Activated CD4-positive, alpha-beta T cell treated with anti-CD3 and anti-CD28 coated beads, Interleukin-2, amount 10 ng/mL, durations not matched to agents 7 days and 5 days (primary cell): ENCODE measurements at places on chromosomes 6 and 20. TPM values are rescaled to one million over a fixed set of nuclear protein-coding genes. Genes with fewer than 3 reads are reported as not detected.
A peak's percentile ranks its signal among the peaks of the same experiment; 100 is the strongest.

GRCh38 chr20:60052322-60052721, 94.1 kb downstream of the CDH26 start:
- H3K36me3 ChIP-seq = no peaks in the 10 kb centered on the region
- peaks cover 32% of the 10 kb centered on the region for H3K4me1 ChIP-seq
- no peak for DNase-seq

GRCh38 chr6:111580826-111581505, 24.7 kb downstream of the TRAF3IP2 start:
- H3K4me1 ChIP-seq = peaks cover 22% of the 10 kb centered on the region
- H3K4me3 ChIP-seq = no peak overlapping the region
- peak overlapping the region; percentile 37 for H3K27ac ChIP-seq
- no peaks in the 10 kb centered on the region for H3K27me3 ChIP-seq
- peaks cover 29% of the 10 kb centered on the region for H3K36me3 ChIP-seq

NT5E gene
- total RNA-seq = 7.2 TPM

DNA sequence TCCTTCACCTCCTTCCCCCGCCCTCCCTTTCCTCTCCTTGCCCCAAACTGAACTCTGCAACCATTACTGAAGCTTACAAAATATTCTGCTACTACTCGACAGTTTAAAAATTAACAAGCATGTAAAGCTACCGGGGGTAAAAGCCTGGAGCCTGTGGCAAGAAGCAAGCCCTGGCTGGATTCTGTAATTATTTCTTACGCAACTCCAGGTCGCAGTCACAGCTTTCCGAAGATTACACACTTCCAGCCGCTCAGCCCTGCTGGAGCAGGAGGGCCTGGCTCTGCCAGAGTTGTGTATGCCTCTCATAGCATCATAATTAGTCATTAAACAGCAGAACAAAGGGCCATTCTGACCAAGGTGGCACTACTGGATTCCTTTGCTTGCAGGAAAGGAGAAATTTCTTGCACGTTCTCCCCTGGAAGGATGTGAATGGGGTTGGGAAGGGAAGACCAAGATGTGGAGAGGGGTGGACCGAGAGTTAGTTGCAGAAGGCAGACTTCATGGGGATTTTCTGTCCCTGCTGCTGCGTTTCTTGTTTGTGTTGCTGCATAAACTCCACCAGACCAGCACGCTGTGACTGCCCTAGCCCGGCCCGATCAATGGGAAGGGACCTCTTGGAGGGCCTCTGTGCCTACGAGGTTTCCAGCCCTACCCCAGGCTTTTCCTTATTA, 23.6 kb downstream of the FOXQ1 start:
- H3K4me3 ChIP-seq = no peak overlapping the region
- H3K27me3 ChIP-seq = peaks cover 35% of the 10 kb centered on the region
- DNase-seq = no peak
- no peaks in the 10 kb centered on the region for H3K4me1 ChIP-seq

- H3K27ac ChIP-seq = no peak overlapping the region
- peaks cover 10% of the 10 kb centered on the region for H3K4me1 ChIP-seq
- no peaks in the 10 kb centered on the region for H3K27me3 ChIP-seq
- no peak for DNase-seq
- no peak overlapping the region for H3K4me3 ChIP-seq
These were observed 59.8 kb downstream of the SHPRH start for GRCh38 chr6:145904391-145904790.

GRCh38 chr20:57999465-58000111, 228.9 kb downstream of the ANKRD60 start:
- no peak overlapping the region for H3K27ac ChIP-seq
- H3K36me3 ChIP-seq = no peaks in the 10 kb centered on the region
- H3K4me1 ChIP-seq = no peaks in the 10 kb centered on the region
- H3K4me3 ChIP-seq = no peak overlapping the region
- DNase-seq = no peak

DNA sequence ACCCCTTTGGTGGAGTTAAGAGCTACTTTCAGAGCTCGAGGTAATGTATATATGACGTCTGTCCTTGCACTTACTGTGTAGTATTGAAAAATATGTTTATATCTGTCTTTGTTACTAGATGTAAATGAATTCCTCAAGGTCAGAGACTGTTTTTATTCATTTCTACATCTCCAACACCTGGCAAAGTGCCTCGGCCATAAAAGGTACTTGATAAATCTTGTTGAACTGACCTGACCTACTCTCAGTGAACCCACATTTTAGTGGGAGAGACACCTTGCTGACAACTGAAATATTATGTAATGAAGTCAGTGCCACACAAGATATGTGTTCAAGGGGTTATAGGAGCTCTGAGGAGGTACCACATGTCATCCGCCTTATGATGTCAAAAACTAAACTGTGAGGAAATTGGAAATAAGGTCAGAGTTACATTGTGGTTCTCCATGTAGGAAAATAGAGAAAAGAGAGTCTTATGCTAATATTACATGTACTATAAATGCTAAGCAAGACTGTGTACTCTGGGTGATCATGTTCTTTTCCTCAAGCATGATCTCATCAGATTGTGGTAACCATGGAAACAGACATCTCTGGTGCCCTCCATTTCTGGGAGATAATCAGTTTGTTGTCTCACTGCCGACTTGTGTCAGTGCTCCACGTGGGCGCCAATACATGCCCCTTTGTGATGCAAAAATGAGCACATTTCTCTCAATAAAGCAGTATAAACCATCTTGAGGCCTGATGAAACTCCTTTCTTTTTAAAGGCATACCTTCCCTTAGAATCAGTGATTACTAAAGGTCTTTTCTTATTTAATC, 5.7 kb upstream of the TMEM30A start:
- no peak overlapping the region for H3K4me3 ChIP-seq
- H3K27ac ChIP-seq = no peak overlapping the region
- H3K4me1 ChIP-seq = peaks cover 30% of the 10 kb centered on the region
- peaks cover 10% of the 10 kb centered on the region for H3K36me3 ChIP-seq
- no peak for DNase-seq

DNA sequence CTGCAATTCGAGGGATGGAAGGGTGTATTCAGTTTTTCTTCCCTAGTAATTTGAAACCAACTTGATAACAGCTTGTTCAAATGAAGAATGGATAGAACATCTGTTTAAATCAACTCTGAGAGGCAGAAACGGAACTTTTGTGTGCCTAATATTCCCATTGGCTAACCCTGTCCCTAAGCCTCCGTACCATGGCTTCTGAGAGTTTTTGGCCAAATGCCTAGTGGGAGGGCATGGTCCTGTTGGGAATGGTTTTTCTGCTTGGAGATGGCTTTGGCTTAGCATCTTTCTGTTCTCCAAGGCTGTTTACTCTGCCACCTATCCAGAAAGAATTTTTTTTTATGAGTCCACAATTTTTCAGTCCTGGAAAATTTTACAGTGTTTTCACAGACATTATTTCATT, 126.7 kb upstream of the MLIP start:
- no peak overlapping the region for H3K27ac ChIP-seq
- H3K4me3 ChIP-seq = no peak overlapping the region
- no peaks in the 10 kb centered on the region for H3K4me1 ChIP-seq
- no peaks in the 10 kb centered on the region for H3K36me3 ChIP-seq
- DNase-seq = no peak

GRCh38 chr6:15575357-15576033, 87.3 kb downstream of the DTNBP1 start:
- H3K27me3 ChIP-seq = no peaks in the 10 kb centered on the region
- H3K27ac ChIP-seq = no peak overlapping the region
- no peak for DNase-seq
- peaks cover 1% of the 10 kb centered on the region for H3K4me1 ChIP-seq
- peaks cover 12% of the 10 kb centered on the region for H3K36me3 ChIP-seq

SLC22A7 gene
- total RNA-seq = not detected

DNA sequence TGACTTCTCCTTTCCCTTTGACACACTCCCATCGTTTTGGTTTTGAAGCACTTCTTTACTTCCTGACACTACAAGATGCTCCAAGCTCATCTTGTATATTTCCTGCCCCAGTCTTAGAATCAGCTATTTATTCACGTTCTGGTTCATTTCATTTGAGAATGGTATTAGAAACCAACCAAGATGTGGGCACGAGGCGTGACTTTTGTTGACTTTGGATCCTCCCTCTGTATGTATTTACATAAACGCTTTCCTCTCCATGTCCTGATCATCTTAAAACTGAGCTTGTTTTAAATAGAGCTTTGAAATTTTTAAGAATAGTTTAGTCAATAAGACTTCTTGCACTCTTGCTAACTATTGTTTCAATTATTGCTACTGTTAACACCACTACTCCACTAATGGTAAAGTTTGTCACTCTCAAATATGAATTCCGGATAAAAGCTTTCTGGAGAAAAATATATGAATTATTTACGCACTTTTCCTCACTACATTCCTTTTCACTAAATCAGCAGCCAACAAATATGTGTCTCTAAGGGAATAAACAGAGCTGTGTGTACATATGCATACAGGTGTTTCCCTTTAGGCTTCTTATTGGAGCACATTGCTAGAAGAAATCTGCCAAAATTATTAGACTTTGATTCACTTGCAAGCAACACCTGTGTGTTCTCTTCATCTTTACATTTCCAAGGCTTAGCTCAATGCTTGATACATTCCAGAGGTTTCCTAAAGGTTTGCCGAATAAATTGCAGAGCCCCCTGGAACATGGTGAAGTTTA, 77.3 kb upstream of the TMEM244 start:
- no peaks in the 10 kb centered on the region for H3K36me3 ChIP-seq
- H3K27ac ChIP-seq = no peak overlapping the region
- DNase-seq = no peak
- no peak overlapping the region for H3K4me3 ChIP-seq

DNA sequence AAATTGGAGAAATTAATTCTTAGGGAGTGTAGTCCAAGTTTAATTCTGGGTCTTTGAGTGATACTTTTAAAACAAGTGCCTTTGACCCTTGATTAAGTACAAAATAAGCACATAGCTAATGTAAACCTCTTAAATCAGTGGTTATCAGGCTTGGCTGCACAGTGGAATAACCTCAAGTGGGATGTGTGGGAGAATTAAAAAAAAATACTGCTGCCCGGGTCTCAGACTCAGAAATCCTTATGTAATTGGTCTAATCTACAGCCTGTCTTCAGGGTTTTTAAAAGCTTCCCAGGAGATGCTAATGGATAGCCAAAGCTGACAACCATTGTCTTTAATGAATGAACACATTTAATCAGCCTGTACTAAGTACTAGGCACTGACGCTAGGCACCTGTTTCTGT, 28.5 kb upstream of the TMEM14A start:
- no peaks in the 10 kb centered on the region for H3K36me3 ChIP-seq
- no peak overlapping the region for H3K4me3 ChIP-seq
- H3K4me1 ChIP-seq = peaks cover 8% of the 10 kb centered on the region
- peaks cover 21% of the 10 kb centered on the region for H3K27me3 ChIP-seq
- no peak overlapping the region for H3K27ac ChIP-seq

KLC4 gene
- total RNA-seq = 12.7 TPM

GRCh38 chr6:168118935-168119334, 39.9 kb upstream of the FRMD1 start:
- H3K27me3 ChIP-seq = no peaks in the 10 kb centered on the region
- no peak overlapping the region for H3K4me3 ChIP-seq
- H3K27ac ChIP-seq = no peak overlapping the region

BPIFB2 gene
- total RNA-seq = not detected

GRCh38 chr6:13286181-13286580, 42.2 kb downstream of the TBC1D7 start:
- H3K27ac ChIP-seq = no peak overlapping the region
- H3K36me3 ChIP-seq = peaks cover 23% of the 10 kb centered on the region
- DNase-seq = no peak
- H3K27me3 ChIP-seq = no peaks in the 10 kb centered on the region
- H3K4me1 ChIP-seq = no peaks in the 10 kb centered on the region

- H3K36me3 ChIP-seq = peaks cover 35% of the 10 kb centered on the region
- H3K27me3 ChIP-seq = no peaks in the 10 kb centered on the region
- no peak for DNase-seq
- no peak overlapping the region for H3K4me3 ChIP-seq
These were observed 39.0 kb upstream of the NEDD9 start for GRCh38 chr6:11271228-11272020.

DNA sequence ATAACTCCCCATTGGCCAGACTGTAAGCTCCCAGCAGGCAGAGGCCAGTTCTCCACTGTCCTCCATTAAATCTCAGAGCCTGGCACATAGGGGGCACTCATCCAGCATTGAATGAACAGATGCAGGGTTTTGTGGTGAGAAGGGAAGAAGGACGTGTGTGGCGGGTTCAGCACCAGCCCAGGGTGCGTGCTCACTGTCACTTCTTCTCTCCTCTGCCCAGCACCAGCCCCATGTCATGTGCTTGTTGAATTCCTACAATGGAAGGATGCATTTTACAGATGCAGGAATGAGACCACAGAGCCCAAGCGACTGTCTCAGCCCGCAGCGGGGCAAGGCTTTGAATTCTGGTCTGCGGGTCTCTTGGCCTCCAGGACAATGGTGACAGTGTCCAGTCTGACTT, 149.9 kb downstream of the CEBPB start:
- peak overlapping the region; percentile 94 for H3K27ac ChIP-seq
- H3K36me3 ChIP-seq = peaks cover 3% of the 10 kb centered on the region
- H3K4me3 ChIP-seq = no peak overlapping the region
- no peak for DNase-seq

KIF13A gene
- total RNA-seq = not detected

- peaks cover 42% of the 10 kb centered on the region for H3K4me1 ChIP-seq
- DNase-seq = no peak
- peaks cover 50% of the 10 kb centered on the region for H3K36me3 ChIP-seq
- H3K4me3 ChIP-seq = no peak overlapping the region
- no peaks in the 10 kb centered on the region for H3K27me3 ChIP-seq
- peak overlapping the region; percentile 23 for H3K27ac ChIP-seq
These were observed 582.6 kb upstream of the ZNF337 start for GRCh38 chr20:26279238-26279637.

DNA sequence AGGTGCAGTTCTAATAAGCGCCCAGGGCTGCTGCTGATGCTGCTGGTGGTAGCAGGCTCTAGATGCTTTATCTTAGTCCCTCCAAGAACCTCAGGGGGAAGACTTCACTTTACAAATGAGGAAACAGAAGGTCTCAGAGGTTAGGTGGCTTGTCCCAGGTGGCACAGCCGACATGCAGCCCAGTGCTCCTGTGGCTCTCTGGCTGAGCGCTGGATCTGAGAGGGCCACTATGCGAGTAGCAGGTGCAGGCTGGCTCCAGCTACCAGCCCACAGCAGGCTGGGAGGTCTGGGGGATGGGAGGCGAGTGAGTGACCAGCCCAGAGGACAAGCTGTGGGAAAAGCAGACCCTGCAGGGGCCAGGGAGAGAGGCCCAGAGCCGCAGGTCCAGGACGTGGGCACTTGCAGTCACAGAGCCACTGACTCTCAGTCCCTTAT, 90.9 kb downstream of the PRND start:
- H3K4me1 ChIP-seq = peaks cover 81% of the 10 kb centered on the region
- DNase-seq = no peak
- peak overlapping the region; percentile 97 for H3K27ac ChIP-seq
- peaks cover 76% of the 10 kb centered on the region for H3K36me3 ChIP-seq
- no peaks in the 10 kb centered on the region for H3K27me3 ChIP-seq
- H3K4me3 ChIP-seq = peak overlapping the region; percentile 88
